ENCODE measurements at places on chromosomes 2 and 18.

GRCh38 chr2:105935063-105935462 is 190.4 kb downstream of the NCK2 start:
- no peak for DNase-seq

GRCh38 chr2:183476490-183476889 is 352.2 kb downstream of the NUP35 start:
- no peak for DNase-seq

- no peak for DNase-seq
Observed at GRCh38 chr2:29425866-29426265, 310.7 kb downstream of the CLIP4 start.

DNA sequence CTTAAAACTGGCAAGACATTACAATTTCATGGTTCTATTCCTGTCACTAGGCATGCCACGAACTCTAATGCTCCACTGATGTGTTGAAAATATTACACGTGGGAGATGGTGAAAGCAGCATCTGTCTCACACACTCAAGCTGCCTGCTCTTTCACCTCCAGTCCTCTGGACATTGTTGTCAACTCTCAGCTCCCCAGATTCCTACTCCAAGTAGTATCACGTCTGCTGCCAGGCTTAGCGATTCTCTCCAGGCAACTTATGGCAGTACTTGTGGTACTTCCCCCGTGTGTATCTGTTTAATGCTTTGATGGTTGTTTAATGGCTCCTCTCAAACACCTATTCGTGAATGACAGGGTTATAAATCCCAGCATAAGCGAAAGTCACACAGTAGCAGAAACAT is 103.8 kb downstream of the TMEFF2 start:
- DNase-seq = no peak

GRCh38 chr2:240397542-240397916 is 37.9 kb upstream of the GPC1 start:
- DNase-seq = no peak

DNA sequence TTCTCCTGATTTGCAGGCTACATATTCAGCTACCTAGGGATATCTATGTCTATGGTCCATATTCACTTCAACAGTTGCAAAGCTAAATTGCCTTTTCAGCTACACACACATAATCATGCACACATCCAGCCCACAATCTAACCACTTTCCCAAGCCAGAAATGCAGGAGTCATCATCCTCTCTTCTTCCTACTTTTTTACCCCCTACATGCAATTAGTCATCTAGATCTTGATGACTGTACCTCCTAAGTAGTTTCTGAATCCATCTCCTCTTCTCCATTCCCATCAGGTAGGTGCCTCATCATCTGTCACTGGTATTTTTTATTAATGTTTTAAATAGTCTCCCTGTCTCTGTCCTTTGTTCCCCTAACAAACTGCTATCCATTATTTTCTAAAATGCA is 23.7 kb upstream of the SPRED2 start:
- no peak for DNase-seq

All from activated CD4-positive, alpha-beta T cell treated with anti-CD3 and anti-CD28 coated beads, Interleukin-2, amount 50 U/mL, for 1 hour (primary cell).